Mesothelial cell of epicardium (in vitro differentiated cells): ENCODE measurements at places on chromosomes 5 and 9. TPM values are rescaled to one million over a fixed set of nuclear protein-coding genes. Genes with fewer than 3 reads are reported as not detected.

GRCh38 chr9:129309041-129309430 lies 131.0 kb upstream of the IER5L start:
- no peak overlapping the region for H3K4me3 ChIP-seq
- peaks cover 3% of the 10 kb centered on the region for H3K4me1 ChIP-seq
- H3K36me3 ChIP-seq = no peaks in the 10 kb centered on the region
- DNase-seq = no peak

GRCh38 chr5:132220491-132220890 lies 7.2 kb downstream of the P4HA2 start:
- DNase-seq = no peak
- peaks cover 32% of the 10 kb centered on the region for H3K4me1 ChIP-seq
- no peaks in the 10 kb centered on the region for H3K27me3 ChIP-seq
- peaks cover 21% of the 10 kb centered on the region for H3K36me3 ChIP-seq

DNA sequence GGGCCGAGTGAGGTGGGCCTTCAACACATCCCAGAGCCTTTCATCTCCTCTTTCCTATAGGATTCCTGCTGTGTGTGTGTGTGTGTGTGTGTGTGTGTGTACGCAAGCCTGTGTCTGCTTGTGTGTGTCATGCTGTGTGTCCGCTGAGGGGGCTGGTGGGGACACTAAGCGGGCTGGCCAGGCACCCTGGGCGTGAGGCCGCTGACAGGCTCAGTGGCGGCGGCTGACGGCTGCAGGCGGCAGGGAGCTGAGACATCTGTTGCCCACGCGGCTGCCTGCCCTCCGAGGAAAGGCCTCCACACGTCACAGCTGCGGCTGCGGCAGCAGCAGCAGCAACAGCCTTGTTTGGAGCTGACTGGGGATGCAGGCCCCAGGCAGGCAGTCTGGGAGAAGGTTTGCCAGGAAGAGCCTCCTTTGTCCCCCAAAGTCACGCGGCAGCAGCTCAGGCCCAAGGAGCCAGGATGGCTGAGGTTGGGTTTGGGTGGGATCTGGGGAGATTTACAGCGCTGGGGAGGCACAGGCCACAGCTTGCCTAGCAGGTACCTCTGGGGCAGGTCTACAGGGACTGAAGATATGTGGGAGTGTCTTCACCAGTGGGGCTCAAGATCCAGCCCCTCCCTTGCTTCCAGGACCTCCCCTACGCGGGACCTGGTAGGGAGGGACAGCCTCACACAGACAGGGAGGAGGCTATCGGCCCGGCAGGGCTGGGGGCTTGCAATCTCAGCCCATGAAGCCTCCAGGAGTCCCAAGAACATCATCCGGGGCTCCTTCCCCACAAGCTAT lies 1.8 kb downstream of the PDLIM4 start:
- H3K27me3 ChIP-seq = no peaks in the 10 kb centered on the region
- DNase-seq = no peak
- H3K27ac ChIP-seq = peak overlapping the region; percentile 93
- peaks cover 42% of the 10 kb centered on the region for H3K4me1 ChIP-seq
- peaks cover 9% of the 10 kb centered on the region for H3K36me3 ChIP-seq
- peak overlapping the region; percentile 73 for H3K4me3 ChIP-seq

DNA sequence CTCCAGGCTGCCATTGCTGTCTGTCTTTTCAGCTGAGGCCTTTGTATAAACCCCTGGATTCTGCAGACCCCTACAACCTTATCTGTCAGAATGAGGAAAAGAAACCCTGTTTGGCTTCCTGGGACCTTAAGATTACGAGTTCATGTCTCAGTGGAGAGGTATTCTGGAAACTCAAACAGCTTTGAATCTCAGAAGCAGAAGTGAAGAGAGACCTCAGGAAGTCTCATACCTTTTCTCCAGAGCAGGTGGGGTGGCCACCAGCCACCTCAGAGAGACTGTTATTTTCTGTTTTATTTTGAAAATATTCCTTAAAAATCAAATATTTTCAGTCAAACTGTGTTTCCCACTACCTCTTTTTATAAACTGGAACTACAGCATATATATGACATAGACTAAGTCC lies 457.5 kb downstream of the TMEM232 start:
- peaks cover 6% of the 10 kb centered on the region for H3K4me1 ChIP-seq
- no peaks in the 10 kb centered on the region for H3K27me3 ChIP-seq
- no peak overlapping the region for H3K27ac ChIP-seq
- DNase-seq = no peak
- H3K4me3 ChIP-seq = no peak overlapping the region

DNA sequence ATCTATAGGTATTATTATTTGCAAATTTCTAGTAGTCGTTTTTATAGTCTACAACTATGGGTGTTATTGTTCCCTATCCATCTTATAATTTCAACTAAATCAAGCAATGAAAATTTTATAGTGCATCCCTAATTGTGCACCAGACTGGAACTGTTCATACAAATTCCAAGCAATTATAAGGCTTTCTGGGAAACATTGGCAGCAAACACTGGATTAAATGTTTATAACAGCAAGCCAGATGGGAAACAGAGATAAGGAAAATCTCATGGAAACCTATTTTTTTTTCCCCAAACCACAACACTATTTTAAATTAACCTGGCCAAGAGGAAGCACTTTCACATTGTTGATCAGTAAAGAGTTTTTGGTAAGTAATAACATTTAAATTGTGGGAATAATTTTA lies 524.3 kb downstream of the RASEF start:
- H3K36me3 ChIP-seq = no peaks in the 10 kb centered on the region
- H3K4me1 ChIP-seq = peaks cover 25% of the 10 kb centered on the region
- H3K27me3 ChIP-seq = no peaks in the 10 kb centered on the region
- H3K27ac ChIP-seq = no peak overlapping the region

GRCh38 chr9:95740217-95741004 lies 135.1 kb upstream of the ERCC6L2 start:
- H3K27ac ChIP-seq = no peak overlapping the region
- H3K36me3 ChIP-seq = no peaks in the 10 kb centered on the region
- no peaks in the 10 kb centered on the region for H3K27me3 ChIP-seq
- H3K4me3 ChIP-seq = no peak overlapping the region

DNA sequence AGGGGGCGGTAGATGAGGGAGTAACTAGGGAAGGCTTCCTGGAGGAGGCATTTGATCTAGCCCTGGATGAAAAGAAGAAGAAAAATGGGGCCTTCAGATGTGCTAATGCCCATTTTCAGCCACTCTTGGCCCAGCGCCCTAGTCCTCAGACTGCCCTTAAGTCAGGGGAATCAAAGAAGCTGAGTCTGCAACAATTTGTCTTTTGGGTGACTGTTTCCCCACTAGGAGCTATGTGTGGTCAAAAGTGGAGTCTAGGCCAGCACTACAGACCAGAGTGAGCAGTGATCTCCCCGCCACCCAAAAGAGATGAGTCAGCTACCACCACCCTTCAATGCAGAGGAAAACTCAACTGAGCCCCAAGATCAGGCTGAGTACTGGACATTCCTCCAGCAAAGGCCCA lies 542.1 kb downstream of the BNC2 start:
- H3K36me3 ChIP-seq = no peaks in the 10 kb centered on the region
- no peak overlapping the region for H3K27ac ChIP-seq
- peaks cover 16% of the 10 kb centered on the region for H3K4me1 ChIP-seq
- DNase-seq = no peak
- no peaks in the 10 kb centered on the region for H3K27me3 ChIP-seq

DNA sequence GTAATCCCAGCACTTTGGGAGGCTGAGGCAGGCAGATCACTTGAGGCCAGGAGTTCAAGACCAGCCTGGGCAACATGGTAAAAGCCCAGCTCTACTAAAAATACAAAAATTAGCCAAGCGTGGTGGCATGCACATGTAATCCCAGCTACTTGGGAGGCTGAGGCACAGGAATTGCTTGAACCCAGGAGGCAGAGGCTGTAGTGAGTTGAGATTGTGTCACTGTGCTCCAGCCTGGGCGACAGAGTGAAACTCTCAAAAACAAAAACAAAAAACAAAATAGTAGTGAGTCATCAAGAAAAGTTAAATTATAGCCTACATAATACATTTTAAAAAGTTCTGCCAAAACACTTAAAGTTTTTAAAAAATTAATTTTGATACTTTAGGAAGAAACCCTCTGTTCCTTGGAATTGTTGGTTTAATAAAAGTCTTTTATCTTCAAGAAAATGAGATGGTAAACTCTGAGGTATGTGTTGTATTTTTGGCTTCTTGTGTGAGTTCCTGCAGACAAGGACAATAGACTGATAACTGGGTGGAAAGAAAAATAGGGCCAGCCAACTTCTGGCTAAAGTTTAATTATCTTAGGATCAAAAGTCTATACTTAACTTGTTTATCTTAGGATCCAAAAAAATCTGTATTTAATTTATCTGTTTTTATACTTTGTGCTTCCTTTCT lies 9.3 kb downstream of the RUSC2 start:
- peaks cover 36% of the 10 kb centered on the region for H3K36me3 ChIP-seq
- no peaks in the 10 kb centered on the region for H3K27me3 ChIP-seq
- no peaks in the 10 kb centered on the region for H3K4me1 ChIP-seq
- H3K27ac ChIP-seq = no peak overlapping the region

DNA sequence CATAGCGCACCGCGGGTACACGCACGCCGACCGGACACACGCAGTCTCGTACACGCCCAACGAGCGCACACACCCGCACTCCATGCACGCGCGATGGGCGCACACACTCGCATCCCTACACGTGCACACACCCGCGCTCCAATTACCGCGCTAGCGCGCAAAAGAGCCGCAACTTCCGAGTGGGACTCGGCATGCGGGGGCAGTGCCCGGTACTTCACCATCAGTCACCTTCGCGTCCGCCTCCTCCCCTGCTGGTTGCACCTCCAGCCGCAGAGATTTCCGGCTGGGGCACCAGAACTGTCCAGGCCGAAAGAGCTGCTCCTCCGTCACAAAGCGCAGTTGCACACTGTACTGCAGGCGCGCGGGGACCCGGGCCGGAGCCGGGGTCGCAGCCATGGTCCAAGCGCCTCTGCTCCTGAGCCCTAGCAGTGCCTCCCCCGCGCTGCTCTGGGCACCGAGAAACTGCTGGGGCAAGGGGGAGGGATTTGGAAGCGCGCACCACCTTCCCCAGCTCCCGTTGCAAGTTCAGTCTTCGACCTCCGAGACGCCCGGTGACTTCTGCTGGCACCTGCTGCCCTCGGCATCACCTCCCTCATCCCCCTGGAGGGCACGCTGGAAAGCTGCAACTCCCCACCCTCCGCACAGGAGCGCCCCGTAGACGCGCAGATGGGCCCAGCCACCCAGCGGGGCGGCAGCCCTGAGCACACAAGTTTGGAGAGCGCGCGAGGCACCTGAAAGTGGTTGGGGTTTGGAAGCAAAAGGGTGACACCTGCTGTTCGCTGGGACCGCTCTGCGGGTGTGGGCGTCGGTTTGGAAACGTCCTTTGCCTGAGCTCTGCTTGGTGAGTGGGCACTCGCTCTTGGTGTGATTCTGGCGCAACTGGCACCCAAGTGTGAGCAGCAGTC lies 337.4 kb upstream of the PUM3 start:
- peak; percentile 51 for DNase-seq
- H3K27ac ChIP-seq = no peak overlapping the region
- H3K4me1 ChIP-seq = peaks cover 16% of the 10 kb centered on the region
- peak overlapping the region; percentile 76 for H3K4me3 ChIP-seq

DNA sequence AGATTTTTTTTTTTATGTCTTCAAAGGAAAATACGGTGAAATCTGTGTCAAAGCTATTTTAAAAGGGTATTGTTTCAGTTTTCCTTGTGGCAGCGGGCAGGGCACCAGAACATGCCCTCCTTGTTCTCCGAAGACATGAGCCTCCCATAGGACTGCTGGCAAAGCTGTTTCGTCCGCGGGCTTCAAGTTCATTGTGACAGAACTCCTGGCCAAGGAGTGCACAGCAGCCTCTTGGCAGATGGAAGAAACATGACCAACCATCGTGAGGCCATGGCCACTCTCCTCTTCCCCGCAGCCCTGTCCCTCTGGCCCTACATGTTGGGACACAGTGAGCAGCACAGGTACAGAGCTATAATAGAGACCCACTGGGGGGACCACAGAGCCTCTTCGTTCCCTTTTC lies 99.5 kb downstream of the AOPEP start:
- H3K27me3 ChIP-seq = no peaks in the 10 kb centered on the region
- H3K4me3 ChIP-seq = no peak overlapping the region
- no peak for DNase-seq
- H3K4me1 ChIP-seq = peaks cover 38% of the 10 kb centered on the region
- H3K36me3 ChIP-seq = peaks cover 16% of the 10 kb centered on the region

- no peaks in the 10 kb centered on the region for H3K27me3 ChIP-seq
- no peak overlapping the region for H3K4me3 ChIP-seq
- DNase-seq = no peak
- H3K36me3 ChIP-seq = peaks cover 15% of the 10 kb centered on the region
- peaks cover 75% of the 10 kb centered on the region for H3K4me1 ChIP-seq
Observed at GRCh38 chr5:36611520-36612274, 5.3 kb downstream of the SLC1A3 start.

MLANA gene
- total RNA-seq = not detected in 3 replicates
